ENCODE measurements at places on chromosomes 7 and 10.
A peak's percentile ranks its signal among the peaks of the same experiment; 100 is the strongest.

GRCh38 chr10:58886406-58886805, 290.0 kb upstream of the PHYHIPL start:
- no peak for DNase-seq

GRCh38 chr10:91006752-91007346, 86.0 kb upstream of the ANKRD1 start:
- DNase-seq, result peak; percentile 3

DNA sequence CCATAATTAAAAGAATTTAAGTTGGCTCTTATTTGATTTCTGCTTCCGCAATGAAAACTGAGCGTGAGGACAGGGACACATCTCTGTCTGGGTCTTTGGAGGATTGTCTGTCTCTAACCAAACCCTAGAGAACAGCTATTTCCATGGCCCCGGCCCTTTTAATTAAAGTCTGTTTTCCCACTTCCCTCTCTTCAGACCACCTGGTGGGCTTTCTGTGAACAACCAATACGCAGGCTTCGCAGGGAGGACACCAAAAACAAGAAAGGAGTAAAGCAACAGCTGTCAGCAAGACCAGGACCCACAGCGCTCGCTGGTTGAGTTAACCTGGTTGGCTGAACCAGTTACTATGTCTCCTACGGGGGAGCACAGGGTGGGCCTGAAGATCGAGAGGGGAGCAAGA, 217.1 kb upstream of the FRMD4A start:
- DNase-seq, result no peak

DNA sequence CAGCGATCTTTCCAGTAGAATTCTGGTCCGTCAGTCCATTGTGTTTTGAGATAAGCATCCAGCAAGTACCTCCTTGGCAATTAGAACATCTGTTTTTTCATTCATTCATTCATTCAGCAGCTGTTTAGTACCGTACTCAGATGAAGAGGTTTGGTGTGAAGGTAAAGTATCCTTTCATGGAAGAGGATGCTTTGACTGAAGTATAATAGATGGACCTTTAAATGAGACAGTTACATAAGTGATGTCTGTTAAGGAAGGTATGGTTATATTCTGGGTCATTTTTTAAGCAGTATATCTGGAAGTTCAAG, 1.2 kb downstream of the MAPK8 start:
- no peak for DNase-seq

GRCh38 chr10:93066544-93066913, 5.9 kb downstream of the CYP26C1 start:
- no peak for DNase-seq

- DNase-seq, result no peak
Observed at GRCh38 chr7:35694161-35694783, 663 bp downstream of the HERPUD2 start.

DNA sequence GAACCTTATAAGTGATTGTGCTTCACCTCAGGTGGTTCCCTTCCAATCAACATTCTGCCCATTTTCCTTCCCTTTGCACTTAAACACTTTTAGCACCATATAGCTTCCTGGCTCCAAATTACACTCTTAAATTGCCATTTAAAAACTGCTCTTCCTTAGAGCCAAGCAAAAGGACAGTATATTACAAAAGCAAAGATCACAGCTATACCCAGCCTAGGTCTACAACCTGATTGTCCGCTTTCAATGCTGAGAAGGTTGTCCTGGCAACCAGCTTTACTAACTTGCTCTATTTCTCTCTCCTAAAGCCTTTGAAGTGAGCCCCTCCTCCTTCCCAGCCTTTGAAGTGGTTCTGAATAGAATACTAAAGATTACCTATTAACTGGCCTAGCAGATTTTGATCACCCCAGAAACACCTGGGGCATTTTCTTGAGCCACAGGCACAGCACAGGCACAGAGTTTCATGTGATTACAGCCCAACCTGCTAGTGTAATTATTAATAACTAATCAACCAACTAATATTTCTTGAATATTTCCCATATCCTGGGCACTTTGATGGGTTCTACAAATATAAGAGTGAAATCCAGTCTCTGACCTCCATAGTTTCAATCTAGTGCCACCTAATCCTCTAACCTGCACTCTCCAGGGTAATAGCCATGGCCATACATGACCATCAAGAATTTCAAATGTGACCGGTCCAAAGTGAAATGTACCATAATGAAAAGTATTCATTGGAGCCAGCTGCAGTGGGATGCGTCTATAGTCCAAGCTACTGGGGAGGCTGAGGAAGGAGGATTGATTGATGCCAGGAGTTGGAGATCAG, 63.6 kb upstream of the TRIM24 start:
- DNase-seq, result no peak
